A549 treated with RU486 at 1 μM for 4 hours (cell line): ENCODE measurements at places on chromosomes 6 and 20. TPM values are rescaled to one million over a fixed set of nuclear protein-coding genes. Genes with fewer than 3 reads are reported as not detected.

The MLIP gene
- not detected in 5 replicates for total RNA-seq

The ANGPT4 gene
- 0.03 TPM in 1 of 5 replicates, not detected in the others for total RNA-seq

The ROS1 gene
- 0.13 to 0.29 TPM (median 0.20 TPM) in 5 replicates for total RNA-seq

The HCRTR2 gene
- not detected in 5 replicates for total RNA-seq

The CPXM1 gene
- not detected in 5 replicates for total RNA-seq

The OGFRL1 gene
- 3.4 to 9.0 TPM (median 7.0 TPM) in 5 replicates for total RNA-seq

The ADGRG6 gene
- total RNA-seq: 22.6 to 55.5 TPM (median 50.3 TPM) in 5 replicates

The PRL gene
- total RNA-seq: not detected in 5 replicates

The ADTRP gene
- 0.37 to 1.0 TPM (median 0.64 TPM) in 5 replicates for total RNA-seq

The IL20RA gene
- total RNA-seq: 0.03 TPM in 1 of 5 replicates, not detected in the others

The BMP6 gene
- 13.7 to 21.7 TPM (median 20.3 TPM) in 5 replicates for total RNA-seq

The BHLHE23 gene
- total RNA-seq: not detected in 5 replicates

The NRSN1 gene
- not detected in 5 replicates for total RNA-seq

The OLIG3 gene
- total RNA-seq: not detected in 5 replicates

The CLVS2 gene
- 0.05 to 0.13 TPM (median 0.11 TPM) in 4 of 5 replicates, not detected in the other for total RNA-seq

The BCKDHB gene
- 4.1 to 7.5 TPM (median 5.4 TPM) in 5 replicates for total RNA-seq

The SLC25A27 gene
- total RNA-seq: 0.27 to 0.70 TPM (median 0.46 TPM) in 5 replicates

The ARID1B gene
- 12.5 to 15.7 TPM (median 15.0 TPM) in 5 replicates for total RNA-seq

The SAYSD1 gene
- total RNA-seq: 5.6 to 6.9 TPM (median 6.1 TPM) in 5 replicates

The SGK1 gene
- 34.4 to 48.7 TPM (median 39.9 TPM) in 5 replicates for total RNA-seq

The FRK gene
- 0.71 to 1.7 TPM (median 1.5 TPM) in 5 replicates for total RNA-seq

The RAD21L1 gene
- not detected in 5 replicates for total RNA-seq

The SUMO4 gene
- not detected in 5 replicates for total RNA-seq

The BPIFB1 gene
- total RNA-seq: 0.13 to 0.19 TPM in 2 of 5 replicates, not detected in the others

The RAET1E gene
- 2.0 to 3.2 TPM (median 3.0 TPM) in 5 replicates for total RNA-seq

The LY6G6F gene
- total RNA-seq: not detected in 5 replicates

The OVOL2 gene
- total RNA-seq: 0.16 to 0.43 TPM (median 0.19 TPM) in 4 of 5 replicates, not detected in the other

The MARCKS gene
- 10.6 to 33.9 TPM (median 30.4 TPM) in 5 replicates for total RNA-seq

The PNRC1 gene
- total RNA-seq: 8.9 to 23.5 TPM (median 22.3 TPM) in 5 replicates

The GGTLC1 gene
- not detected in 5 replicates for total RNA-seq

The DNAH8 gene
- not detected in 5 replicates for total RNA-seq

The PXMP4 gene
- 4.4 to 7.1 TPM (median 6.3 TPM) in 5 replicates for total RNA-seq

The BMP2 gene
- total RNA-seq: 0.45 to 0.75 TPM (median 0.64 TPM) in 5 replicates

The SRXN1 gene
- total RNA-seq: 266 to 333 TPM (median 278 TPM) in 5 replicates

The PKHD1 gene
- not detected in 5 replicates for total RNA-seq

The BNIP5 gene
- not detected in 5 replicates for total RNA-seq

The VPS16 gene
- 23.4 to 34.1 TPM (median 32.3 TPM) in 5 replicates for total RNA-seq

The STMND1 gene
- total RNA-seq: not detected in 5 replicates

The TUBB2B gene
- 11.8 to 13.2 TPM (median 12.2 TPM) in 5 replicates for total RNA-seq

The CRISP2 gene
- total RNA-seq: not detected in 5 replicates

The KHDRBS2 gene
- total RNA-seq: not detected in 5 replicates

The HLA-DOB gene
- total RNA-seq: 0.13 to 0.21 TPM (median 0.13 TPM) in 3 of 5 replicates, not detected in the others

The SPATS1 gene
- total RNA-seq: not detected in 5 replicates

The RFX6 gene
- total RNA-seq: not detected in 5 replicates

The KIAA1755 gene
- total RNA-seq: 0.11 to 0.21 TPM (median 0.15 TPM) in 4 of 5 replicates, not detected in the other

The HLA-DPA1 gene
- total RNA-seq: 0.33 TPM in 1 of 5 replicates, not detected in the others

The SLC35B3 gene
- 4.0 to 8.0 TPM (median 7.7 TPM) in 5 replicates for total RNA-seq

The RBPJL gene
- not detected in 5 replicates for total RNA-seq

The RAET1L gene
- 0.29 to 0.47 TPM (median 0.41 TPM) in 4 of 5 replicates, not detected in the other for total RNA-seq

The DLL1 gene
- total RNA-seq: 0.14 to 0.29 TPM (median 0.22 TPM) in 5 replicates

The TMEM151B gene
- 0.01 to 0.05 TPM in 2 of 5 replicates, not detected in the others for total RNA-seq

The TMEM217 gene
- total RNA-seq: 0.80 to 1.1 TPM (median 0.97 TPM) in 5 replicates

The MRS2 gene
- total RNA-seq: 16.7 to 21.7 TPM (median 21.1 TPM) in 5 replicates

The GPANK1 gene
- 10.0 to 13.7 TPM (median 13.3 TPM) in 5 replicates for total RNA-seq

The TXLNB gene
- total RNA-seq: not detected in 5 replicates
